ENCODE measurements at places on chromosomes 2 and 18.

- no peak for DNase-seq
Observed at GRCh38 chr2:75799859-75800258, 89.1 kb upstream of the GCFC2 start.

DNA sequence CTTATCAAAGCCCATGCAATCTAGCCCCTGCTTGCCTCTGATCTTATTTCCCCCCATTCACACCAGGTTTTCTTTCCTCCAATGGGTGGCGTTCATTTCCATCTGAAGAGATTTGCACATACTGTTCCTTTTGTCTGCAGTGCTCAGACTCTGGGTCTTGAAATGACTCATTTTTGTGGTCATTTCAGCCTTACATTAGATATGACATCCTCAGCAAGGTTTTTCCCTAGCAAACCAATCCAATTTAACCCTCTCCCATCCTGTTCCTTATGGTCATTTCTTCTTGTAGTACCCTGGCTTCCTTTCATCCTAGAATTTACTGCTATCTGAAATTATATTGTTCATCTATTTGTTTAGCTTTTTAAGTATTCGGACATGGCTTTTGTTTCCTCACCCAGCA is 42.5 kb upstream of the SCN1A start:
- no peak for DNase-seq

DNA sequence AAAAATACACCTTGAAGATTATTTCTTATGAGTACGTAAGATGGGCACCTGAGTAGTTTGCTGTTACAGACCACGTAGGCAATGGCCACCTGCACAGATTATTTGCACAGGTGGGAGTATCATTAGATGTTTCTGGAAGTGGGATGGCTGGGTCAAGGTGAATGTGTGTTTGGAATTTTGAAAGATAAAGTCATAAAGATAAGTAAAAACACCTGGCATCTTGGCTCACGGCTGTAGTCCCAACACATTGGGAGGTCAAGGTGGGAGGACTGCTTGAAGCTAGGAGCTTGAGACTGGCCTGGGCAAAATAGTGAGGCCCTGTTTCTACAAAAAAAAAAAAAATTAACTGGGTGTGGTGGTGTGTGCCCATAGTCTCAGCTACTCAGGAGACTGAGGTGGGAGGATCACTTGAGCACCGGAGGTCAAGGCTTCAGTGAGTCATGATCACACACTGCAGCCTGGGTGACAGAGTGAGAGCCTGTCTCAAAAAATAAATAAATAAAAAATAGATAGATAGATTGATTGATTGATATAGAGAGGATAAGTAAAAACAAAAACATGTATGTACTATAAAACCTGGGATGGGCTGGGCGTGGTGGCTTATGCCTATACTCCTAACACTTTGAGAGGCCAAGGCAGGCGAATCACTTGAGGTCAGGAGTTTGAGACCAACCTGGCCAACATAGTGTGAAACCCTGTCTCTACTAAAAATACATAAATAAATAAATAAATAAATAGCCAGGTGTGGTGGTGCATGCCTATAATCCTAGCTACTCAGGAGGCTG is 30.4 kb downstream of the ODC1 start:
- no peak for DNase-seq

DNA sequence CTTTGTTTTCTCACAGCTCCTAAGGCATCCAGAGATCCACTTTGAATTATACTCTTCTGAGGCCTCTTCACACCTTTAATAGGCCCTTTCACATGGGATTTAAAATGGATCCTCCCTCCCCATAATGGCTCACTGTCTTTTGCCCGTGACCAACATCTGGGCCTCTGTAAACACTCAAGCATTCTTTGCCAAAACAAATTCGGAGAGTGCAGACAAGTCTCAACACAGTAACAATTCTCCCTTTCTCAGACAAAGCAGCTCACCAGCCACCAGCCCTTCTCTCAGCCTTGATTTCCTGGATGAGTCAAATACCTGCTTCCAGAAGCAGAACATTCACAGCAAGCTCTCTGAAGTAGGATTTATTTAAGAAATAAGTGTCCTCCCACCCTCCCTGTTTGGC is 14.0 kb upstream of the IMP4 start:
- peak; percentile 84 for DNase-seq
